Stimulated activated CD8-positive, alpha-beta memory T cell treated with anti-CD3 and anti-CD28 coated beads, Interleukin-7, amount 100 ng/mL, for 1 hour (primary cell): ENCODE measurements at places on chromosomes 7 and 10.

DNA sequence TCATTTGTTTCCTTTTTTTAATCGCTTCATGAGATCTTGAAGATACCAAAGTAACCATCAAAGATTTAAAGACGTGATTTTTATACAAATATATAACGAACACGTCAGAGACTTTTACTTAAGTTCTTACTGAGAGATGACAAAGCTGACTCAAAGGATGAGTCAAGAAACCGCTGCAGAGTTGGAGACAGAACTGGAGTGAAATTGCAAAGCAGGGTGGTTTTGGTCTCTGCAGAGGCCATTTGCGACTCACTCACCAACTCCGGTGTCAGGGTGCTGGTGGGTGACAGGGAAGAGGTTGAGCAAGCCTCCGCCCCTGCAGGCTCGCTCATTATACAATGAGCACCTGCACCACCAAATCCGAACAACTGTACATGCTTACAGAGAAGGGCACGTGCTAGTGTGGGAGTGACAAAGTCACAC lies 75.2 kb downstream of the DNAJB6 start:
- DNase-seq, result no peak

- DNase-seq, result no peak
These were observed 706 bp downstream of the TBATA start for GRCh38 chr10:70784471-70784870.

DNA sequence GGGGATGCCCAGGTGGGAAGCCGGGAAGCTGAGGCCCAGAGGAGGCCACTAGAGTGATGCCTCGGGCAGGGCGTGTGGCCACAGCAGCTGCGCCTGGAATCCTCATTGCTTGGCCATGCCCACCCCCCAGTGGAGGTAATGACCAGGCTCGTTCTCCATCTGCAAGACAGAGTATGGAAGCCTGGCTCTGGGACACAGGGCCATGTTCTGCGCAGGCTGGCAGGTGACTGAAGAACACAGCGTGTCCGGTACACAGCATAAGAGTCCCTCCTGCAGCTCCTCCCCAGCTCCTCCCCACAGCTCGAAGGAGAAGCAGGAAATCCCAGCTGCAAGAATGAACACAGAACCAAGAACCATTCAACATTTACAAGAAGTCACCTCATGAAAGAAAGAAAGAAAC lies 64.8 kb downstream of the SMURF1 start:
- no peak for DNase-seq

DNA sequence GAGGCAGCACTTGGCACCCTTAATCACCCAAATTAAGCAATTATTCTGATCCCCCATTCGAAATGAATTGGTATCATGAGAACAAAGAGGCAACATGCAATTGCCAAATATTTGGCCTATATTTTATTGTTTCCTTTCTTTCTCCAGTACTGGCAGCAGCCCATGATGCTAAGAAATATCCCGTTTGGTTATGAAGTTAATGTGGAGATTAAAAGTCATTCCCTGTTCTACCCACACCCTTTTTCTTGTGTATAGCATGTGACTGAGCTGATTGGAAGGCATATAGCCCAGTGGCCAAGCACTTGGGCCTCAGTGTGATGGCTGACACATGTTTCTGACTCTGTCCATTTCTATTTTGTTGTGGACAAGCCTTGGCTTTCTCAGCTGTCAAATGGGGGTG lies 692.3 kb upstream of the GALNT17 start:
- no peak for DNase-seq

- DNase-seq, result no peak
These were observed 53.3 kb upstream of the FAM180A start for GRCh38 chr7:135801877-135802276.

DNA sequence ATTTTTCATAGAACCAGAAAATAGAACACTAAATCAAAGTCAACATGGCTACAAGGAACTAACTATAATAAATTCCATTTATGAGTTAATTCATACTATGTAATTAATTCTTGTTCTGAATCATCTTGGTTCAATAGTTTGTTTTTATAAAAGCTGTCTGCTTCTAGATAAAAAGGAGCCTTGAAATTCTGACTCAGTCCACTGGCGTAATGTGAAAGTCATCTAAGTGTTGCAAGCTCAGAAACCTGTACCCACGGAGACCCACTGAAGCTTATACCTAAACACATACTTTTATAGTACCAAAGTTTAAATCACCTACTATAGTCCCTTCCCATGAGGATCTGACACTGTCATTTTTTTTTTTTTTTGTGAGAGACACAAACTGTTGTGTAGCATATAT lies 489.4 kb downstream of the SEMA3D start:
- DNase-seq, result no peak

- no peak for DNase-seq
These were observed 122.8 kb downstream of the KAT6B start for GRCh38 chr10:74949034-74949832.
